Fibroblast of skin of right quadriceps (primary cell): ENCODE measurements at places on chromosomes 1 and 21.

- no peak for DNase-seq
Measured at GRCh38 chr1:27109103-27109822, 45.7 kb downstream of the SLC9A1 start.

DNA sequence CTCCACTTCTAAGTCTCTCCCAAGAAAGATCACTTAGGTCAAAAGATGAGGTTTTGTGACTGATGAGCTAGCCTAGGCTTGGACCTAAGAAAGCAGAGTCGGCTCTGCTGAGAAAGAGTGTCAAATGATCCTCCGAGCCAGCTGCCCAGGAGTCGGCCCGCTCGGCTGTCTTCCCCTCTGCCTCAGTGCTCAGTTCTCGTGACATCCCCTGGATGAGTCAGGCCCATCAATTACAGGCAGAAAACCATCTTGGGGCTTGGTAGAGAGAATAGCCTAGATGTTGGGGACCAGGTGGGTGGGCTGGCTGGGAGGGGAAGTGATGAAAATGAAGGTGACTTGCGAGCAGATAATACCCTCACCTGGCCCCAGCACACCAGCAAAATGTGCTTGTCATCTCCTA lies 60.5 kb downstream of the SLC66A1 start:
- DNase-seq, result peak; percentile 16

DNA sequence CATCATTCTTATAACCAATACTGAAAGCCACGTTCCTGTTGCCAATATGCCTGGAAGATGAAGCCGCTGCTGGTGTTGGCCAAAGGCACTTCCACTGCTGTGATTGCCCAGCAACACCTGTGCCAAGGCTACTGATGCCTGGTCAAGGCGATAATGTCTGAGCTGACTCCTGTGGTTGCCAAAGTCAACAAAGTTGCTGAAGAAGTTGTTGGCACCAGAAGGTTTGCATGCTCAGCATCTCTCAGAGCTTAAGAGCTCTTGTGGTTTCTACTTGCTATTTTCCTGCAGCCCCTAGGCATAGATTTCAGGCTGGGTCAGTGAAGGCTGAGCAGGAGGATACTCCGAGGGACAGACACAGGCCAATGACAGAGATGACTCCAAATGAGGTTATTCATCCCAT lies 63.4 kb upstream of the RAB3GAP2 start:
- DNase-seq, result no peak

- DNase-seq, result no peak
Measured at GRCh38 chr21:34132202-34132601, 58.8 kb downstream of the MRPS6 start.

DNA sequence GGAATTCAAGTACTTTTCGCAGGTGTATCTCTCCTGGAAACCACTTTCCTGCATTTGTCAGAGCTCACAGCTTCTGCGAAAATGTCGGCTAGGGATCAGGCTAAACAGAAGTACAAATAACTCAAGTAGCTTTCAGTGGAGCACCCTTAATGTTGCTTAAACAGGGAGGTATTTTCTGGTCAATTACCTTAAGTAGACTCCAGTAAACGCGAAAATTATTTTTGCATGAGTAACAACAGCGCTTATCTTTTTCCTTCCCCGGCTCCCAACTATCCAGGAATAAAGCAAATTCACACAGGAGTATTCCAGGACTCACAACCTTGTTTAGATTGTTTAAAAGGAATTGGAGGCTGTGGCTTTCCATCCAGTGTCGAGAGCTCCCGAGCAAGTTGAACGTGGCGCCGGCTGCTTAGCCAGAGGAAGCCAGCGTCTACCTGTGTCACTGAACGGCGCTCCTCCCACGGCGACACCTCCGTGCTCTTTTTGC lies 7.3 kb upstream of the SIM2 start:
- no peak for DNase-seq

- DNase-seq, result no peak
Measured at GRCh38 chr1:198919667-198920398, 281.0 kb downstream of the PTPRC start.

- no peak for DNase-seq
Measured at GRCh38 chr1:30196457-30196856, 526.9 kb downstream of the MATN1 start.

GRCh38 chr1:36925251-36925650 lies 109.1 kb downstream of the GRIK3 start:
- DNase-seq, result no peak

- DNase-seq, result no peak
Measured at GRCh38 chr1:182368903-182369302, 22.7 kb downstream of the GLUL start.

- no peak for DNase-seq
Measured at GRCh38 chr1:207670192-207670591, 25.3 kb downstream of the CR1L start.

- no peak for DNase-seq
Measured at GRCh38 chr1:59071289-59071688, 225.6 kb upstream of the FGGY start.

DNA sequence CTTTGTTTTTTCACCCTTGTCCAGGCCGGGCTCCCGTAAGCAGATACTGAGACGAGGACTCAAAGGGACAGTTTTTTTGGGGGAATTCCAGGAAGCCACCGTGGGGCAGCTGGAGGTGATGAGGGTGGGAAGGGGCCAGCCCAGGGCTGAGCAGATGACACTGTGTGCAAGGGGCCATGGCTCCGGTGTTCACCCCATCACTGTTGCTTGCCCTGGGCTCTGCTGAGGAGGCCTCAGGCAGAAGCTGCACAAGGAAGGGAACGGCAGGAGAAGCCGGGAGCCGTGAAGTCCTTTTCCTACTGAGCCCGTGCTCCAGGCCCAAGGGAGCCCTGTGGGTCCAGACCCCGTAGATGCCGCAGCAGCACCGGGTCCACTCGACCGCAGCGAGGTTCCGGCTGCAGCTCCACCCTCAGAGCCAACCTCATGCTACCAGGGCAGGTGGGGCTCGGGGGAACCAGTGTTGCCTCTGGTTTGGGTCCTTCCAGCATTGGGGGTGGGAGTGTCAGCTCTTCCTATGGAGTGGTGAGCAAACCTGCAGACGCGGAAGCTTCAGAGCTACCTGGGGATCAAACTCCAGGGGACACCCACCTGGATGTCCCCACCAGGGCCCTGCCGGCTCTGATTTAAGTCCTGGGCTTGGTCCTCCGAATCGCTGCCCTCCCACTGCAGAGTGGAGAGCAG lies 4.3 kb upstream of the CALML6 start:
- DNase-seq, result no peak

DNA sequence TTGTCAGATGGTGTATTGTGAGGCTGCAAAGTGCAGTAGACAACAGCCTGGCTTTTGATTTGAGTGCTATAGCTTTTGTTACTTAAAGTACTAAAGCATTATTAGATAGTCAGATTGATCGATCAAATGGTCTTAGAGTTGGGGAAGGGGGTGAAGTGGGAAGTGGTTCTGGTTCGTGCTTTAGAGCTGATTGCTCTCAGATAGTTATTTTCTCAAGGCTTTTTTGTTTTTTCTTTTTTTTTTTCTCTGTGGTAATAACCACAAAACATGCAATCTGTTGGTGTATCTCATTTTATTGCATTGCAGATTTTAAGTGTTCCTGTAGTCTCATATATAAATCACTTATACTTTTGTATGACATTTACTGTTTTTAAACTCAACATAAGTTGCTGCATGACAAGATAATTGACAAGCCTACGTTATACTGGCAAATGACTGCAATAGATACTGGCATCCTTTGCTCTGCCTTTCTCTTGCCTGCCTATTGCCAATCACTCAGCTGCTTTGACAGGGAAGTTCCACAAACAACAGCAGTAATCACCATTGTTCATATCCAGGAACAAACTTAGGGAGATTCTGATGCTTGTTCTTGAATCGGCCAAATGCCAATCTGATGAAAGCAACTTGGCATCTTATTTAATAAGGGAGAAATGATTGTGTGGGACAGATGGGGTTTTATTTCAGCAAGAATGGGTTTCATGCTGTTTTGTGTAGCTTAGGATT lies 125.0 kb upstream of the B3GALT2 start:
- peak; percentile 21 for DNase-seq

- DNase-seq, result no peak
Measured at GRCh38 chr21:26800001-26800400, 45.2 kb downstream of the ADAMTS1 start.

DNA sequence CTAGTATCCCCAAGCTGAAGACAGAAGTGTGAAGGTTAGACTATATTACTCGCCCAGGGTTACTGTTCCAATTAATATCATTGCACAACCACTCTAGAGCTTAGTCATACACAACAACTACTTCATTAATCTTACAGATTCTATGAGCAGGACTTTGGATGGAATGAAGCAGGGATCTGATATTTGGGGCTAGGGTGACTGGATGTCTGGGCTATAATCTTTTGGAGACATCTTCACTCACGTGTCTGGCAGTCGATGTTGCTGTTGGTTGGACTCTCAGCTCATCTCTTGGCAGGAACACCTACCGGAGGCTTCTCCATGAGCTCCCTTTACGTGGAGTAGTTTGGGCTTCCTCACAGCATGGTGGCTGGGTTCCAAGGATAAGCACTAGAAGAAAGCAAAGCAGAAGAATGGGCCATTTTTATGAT lies 519.2 kb upstream of the B3GALT2 start:
- peak; percentile 53 for DNase-seq

DNA sequence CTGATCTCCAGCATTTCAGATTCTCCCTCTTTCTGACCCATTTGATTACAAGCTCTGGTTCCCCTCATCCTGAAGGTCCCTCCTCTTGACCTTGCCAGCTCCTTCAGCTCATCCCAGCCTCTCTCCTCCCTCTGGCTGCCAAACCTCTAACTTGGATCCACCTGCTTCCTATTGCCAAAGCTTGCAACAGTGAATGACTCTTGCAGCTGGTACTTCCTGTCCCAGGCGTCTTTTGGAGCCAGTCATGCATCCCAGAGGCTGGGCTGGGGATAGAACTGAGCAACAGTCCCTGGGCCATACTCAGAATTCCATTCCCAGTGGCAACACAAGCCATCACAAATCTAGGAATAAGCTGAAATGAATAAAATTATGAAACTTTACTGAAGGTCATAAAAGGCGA lies 27.7 kb upstream of the SPOCD1 start:
- DNase-seq, result peak; percentile 79

DNA sequence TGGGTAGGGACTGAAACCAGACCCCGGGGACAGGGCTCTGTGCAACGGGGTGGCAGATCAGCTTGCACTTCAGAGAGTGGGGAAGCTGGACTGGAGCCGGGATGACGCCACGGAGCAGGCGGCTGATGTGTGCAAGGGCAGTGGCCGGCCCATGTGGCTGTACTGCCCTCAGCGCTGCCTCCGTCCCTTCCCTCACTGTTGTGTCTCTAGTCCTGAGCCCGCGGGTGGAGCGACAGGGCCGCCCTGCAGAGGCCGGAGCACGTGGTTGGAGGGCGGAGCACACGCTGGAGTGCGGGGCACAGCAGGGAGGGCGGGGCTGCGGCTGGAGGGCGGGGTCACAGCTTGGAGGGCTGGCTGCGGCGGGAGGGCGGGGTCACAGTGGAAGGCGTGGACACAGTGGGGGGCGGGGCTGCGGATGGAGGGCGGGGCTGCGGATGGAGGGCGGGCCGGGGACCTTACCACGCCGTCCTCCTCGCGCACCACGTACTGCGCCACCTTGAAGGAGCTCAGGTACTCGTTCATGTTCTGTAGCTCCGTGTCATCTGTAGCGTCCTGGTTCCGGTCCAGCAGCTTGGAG lies 52.4 kb downstream of the CHD5 start:
- peak; percentile 61 for DNase-seq

DNA sequence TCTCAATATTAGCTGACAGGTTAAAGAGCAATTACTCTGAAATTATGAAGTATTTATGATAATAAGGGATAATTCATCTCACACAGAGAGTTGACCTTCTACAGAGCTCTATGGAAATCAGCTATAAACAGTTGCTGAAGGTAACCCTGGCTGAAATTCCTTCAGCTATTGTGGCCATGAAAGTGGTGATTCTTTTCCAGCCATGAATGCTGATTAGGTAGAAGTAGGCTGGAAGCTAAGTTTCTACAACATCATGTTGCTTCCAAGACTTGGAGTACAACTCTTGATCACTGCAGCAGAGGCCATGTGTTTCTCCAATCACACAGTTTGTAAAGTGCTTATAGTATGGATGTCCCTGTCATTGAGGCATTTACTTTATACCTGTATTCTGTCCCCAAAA lies 2128.9 kb downstream of the MRPL39 start:
- no peak for DNase-seq

GRCh38 chr1:93172778-93173177 lies 7.4 kb downstream of the TMED5 start:
- DNase-seq, result peak; percentile 50

GRCh38 chr1:2213576-2214505 lies 14.3 kb upstream of the SKI start:
- DNase-seq, result peak; percentile 89

GRCh38 chr21:45296638-45297037 lies 8.9 kb upstream of the POFUT2 start:
- no peak for DNase-seq

- no peak for DNase-seq
Measured at GRCh38 chr1:3134381-3135072, 65.5 kb downstream of the PRDM16 start.

GRCh38 chr1:47684964-47685762 lies 247.3 kb downstream of the FOXD2 start:
- no peak for DNase-seq

DNA sequence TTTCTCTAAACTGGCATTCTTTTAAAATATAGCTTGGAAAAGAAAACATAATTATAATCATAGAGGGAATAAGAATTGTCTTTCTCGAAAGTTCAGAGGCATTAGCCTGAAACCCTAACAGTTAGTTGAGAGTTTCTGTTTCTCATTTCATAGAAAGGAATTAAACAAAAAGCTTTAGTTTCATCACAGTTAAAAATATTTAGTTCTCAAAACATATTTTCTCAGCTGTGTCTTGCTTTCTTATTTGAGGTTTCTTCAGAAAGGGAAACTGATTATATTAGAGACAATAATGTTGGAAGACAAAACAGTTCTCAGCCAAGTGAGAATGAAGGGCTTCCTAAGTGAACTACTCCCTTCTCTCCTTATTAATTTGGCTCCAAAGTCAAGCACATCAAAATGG lies 75.4 kb upstream of the C1orf105 start:
- DNase-seq, result no peak

- DNase-seq, result no peak
Measured at GRCh38 chr1:1841575-1841995, 49.3 kb downstream of the GNB1 start.

DNA sequence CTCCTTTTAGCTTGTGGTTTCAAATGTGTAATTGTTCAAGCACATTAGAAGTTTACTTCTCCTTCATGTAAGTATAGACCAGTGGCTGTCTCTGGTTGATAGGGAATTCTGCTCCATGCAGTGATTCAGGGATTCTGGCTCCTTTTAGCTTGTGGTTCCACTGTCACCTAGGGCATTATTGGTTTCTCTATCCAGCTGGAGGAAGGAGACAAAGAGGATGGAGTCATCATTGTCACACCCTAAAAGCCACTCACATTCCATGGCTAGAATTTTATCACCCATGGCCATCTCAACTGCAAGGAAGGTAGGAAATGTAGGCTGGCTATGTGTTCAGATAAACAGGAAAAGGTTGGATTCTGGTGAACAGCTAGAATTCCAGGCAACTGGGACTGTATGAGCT lies 131.2 kb downstream of the URB2 start:
- peak; percentile 0 for DNase-seq

DNA sequence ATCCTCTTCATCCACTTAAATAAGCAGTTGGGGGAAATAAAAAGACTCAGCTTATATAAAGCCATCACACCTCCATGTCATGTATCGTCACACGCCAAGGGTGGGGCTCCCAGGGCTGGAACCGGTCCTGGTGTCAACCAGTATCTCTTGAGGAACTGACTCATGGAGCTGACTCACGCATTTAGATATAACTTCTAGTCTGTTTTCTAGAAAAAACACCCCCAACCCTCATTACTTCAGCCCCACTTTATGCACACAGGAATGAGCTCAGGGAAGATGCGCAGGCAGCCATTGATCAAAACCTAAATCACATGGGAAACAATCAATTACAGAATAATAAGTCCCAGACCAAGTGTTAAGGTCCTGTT lies 6.9 kb upstream of the IL22RA1 start:
- peak; percentile 57 for DNase-seq

- no peak for DNase-seq
Measured at GRCh38 chr1:918353-918752, 5.4 kb upstream of the SAMD11 start.
